SK-N-DZ (cell line): ENCODE measurements at places on chromosomes 4 and X.
A peak's percentile ranks its signal among the peaks of the same experiment; 100 is the strongest.

GRCh38 chr4:33184657-33185290 lies 2464.6 kb downstream of the PCDH7 start:
- peak; percentile 29 for DNase-seq

GRCh38 chr4:2337896-2338295 lies 76.0 kb upstream of the MXD4 start:
- DNase-seq: no peak

DNA sequence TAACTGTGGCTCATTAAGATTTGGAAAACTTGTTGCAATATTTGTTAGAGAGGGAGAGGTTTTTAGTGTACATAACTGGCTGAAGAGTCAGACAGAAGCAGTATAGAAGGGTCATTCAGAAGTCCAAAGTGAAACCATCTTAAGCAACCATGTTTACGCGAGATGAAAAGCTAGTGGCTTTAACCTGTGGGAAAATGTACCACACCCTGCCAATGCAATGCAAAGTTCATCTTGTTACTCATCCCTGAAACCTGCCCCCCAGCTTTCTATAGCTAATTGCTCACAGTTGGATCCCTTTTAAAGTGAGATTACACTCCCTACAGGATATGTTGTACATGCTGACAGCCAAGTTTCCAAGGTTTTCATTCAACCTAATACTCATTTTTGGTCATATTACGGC lies 96.7 kb upstream of the RAPGEF2 start:
- DNase-seq: no peak

GRCh38 chr4:147825451-147826287 lies 93.8 kb downstream of the ARHGAP10 start:
- DNase-seq: no peak

DNA sequence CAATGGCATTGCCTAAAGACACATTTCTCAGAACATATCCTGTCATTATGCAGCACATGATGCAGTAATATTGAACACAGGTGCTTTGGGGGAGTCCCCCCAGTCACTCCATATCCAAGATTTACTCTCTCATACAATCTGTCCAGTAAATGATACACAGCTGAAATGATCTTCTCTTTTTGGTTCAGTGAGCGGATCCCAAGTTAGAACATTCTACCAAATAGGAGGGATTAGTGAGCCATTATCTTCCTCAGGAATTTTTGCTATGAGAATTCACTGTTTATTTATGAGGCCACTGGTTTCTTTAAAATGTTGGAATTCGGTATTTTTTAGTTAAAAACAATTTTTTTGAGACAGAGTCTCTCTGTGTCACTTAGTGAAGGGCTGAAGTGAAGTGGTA lies 96.5 kb downstream of the TRAPPC11 start:
- DNase-seq: no peak

DNA sequence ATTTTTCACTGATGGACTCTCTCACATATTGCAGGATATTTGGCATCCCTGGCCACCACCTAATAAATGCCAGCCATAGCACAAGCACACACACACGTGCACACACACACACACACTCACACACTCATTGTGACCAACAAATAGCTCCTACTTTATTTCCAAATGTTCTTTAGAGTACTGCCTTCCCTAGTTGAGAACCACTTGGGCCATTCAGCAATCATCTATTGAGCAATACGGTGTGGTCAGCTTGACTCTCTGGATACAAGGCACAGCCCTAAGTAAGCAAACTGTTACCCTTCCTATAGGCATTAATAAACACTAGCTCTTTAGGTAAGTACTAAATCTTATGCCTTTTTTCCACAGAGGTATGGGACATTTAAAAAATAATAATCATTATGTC lies 21.1 kb downstream of the CORIN start:
- DNase-seq: no peak

DNA sequence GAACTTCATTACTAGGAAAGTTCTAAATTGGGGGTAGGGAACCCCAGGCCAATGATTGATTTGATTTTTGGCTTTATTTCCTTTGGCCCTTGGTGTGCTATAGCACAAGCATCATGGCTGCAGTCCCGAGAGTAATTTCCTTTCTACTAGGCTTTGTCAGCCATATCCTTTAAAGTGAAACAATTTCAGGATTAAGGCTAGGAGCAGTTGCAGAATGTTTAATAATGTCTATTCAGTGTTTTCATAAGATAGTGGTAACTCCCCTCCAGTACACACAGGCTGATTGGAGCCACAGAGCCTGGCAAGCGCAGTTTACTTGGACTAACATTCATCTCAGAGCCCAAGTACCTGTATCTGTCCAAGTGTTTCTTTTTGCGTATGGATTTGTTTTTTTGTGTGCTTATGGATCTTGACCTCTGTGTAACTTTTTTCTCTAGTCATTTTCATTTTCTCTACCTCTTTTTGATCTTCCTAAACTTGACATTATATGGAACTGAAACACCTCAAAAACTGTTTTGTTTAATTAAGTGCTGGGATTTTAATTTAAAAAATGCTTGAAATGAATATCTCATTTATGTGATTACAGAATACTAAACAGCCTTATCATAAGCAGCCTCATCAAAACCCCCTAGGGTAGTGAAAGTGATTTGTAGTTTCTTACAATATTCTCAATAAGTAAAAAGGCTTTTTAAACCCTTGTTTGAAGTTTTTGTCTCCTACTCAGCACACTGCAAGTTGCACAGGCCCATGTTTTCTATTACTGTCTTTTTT lies 7.5 kb downstream of the STIM2 start:
- no peak for DNase-seq

DNA sequence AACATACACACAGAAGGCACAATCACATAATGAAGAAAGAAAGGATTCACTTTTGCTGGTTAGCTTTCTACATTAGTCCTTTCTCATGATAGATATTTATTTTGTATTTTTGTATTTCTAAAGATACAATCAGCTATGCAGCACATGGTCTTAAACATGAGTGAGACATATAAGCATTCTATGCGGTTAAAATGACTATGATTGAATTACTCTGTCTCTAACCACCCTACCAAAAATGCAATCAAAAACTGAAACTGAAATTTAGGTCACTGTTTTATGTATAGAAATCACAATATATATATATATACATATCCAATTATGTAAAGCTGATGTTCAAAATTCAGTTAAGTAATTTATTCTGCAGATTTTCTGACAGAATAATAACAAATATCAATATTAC lies 21.9 kb downstream of the CXXC4 start:
- no peak for DNase-seq

DNA sequence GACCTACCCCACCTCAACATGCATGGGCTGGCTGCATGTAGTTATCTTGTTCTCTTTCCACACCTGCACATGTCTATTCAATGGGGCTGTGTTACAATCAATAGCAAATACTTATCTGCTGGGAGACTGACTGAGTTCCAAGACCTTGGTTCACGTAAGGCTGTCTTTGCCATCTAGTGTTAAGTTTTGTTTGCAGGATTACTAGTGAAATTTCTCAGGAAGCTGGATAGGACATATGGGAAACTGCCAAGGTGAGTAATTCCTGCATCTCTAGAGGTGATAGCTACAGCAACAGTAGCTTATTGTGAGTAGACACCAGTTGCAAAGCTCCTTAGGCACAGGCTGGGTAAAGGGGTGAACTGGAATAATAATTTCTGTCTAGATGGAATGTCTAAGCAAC lies 177.5 kb downstream of the ENOX2 start:
- no peak for DNase-seq

DNA sequence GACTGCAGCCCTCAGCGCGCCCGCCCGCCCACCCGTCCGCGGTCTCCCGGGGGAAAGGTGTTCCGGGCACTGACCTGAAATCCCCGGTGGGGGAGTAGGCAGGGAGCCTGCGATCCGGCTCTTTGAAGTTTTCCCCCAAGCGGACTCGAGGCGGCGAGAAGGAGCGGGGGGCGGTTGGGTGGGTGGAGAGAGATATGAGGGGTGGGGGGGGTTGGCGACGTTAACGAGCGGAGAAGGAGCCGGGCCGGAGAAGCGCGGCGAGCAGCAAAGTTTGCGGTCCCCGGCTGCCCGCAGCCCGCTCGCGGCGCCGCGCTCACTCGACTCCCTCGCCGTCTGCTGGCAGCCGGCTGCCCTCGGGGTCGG lies 636 bp downstream of the BCOR start:
- DNase-seq: no peak

DNA sequence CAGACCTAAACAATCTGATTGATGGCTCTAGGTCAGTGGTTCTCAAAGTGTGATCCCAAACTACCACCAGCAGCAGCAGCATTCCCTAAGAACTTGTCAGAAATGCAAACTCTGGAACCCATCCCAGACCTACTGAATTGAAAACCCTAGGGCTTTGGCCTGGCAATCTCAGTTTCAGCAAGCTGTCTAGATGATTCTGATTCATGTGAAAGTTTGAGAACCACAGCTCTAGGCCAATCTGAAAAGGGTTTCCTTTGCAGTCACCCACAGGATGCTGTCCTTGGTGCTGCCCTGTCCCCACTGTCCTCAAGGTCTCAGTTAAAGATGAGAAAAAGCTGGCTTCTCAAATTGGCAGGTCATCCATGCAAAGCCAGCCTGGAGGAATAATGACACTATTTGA lies 34.8 kb downstream of the SMPX start:
- no peak for DNase-seq

GRCh38 chr4:87122252-87122651 lies 98.2 kb downstream of the KLHL8 start:
- DNase-seq: no peak

- no peak for DNase-seq
Measured at GRCh38 chrX:97057349-97057909, 173.7 kb downstream of the RPA4 start.
